ENCODE measurements at places on chromosomes 2 and 18. TPM values are rescaled to one million over a fixed set of nuclear protein-coding genes. Genes with fewer than 3 reads are reported as not detected.

- DNase-seq: peak; percentile 95
These were observed 140.0 kb downstream of the MEIS1 start for GRCh38 chr2:66574701-66575624.

GRCh38 chr2:17182399-17182798, 335.8 kb downstream of the RAD51AP2 start:
- no peak for DNase-seq

- DNase-seq: no peak
These were observed 37.4 kb downstream of the LYPD6B start for GRCh38 chr2:149075853-149076252.

GRCh38 chr2:238081561-238081960, 18.6 kb upstream of the ESPNL start:
- no peak for DNase-seq

DNA sequence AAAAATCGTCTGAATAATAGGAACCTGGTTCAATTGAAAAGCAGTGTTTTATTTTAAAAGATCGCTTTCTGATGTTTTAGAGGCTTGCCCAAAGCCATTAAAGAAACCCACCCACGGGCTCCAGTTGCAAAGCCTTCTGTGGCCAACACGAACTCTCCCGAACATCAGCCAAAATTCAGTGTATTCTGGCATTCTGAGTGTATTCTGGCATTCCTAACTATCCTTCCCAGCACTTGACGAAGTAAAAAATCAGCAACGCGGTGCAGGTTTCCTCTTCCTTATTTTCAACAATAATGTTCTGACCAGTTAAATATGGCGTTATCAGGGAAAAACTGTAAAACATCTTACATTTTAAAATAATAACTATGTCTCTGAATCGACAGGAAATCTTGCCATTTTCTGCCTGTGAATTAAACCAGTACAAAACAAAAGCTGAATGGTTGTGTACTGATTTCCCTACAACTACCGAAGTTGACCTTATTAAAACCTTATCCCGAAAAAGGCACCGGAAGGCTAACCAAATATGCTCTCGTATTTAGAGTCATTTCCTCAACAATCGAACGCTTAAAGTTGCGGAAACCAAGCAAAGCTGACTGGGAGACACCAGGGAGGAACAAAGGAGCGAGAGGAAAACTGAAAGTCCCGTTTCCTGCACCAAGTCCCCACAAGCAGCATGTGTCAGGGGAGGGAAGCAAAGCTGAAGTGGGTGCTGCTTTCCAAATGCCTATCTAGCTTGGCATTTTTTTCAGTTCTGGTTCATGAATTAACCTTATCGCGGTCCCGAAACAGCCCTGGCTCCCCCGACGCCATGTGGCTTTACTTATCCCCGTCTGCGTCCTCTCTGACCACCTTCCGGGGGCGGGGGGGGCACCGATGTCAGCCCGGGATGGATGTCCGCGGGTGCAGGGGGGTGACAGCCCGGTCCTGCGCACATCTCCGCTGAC, 44.3 kb downstream of the ZNF516 start:
- no peak for DNase-seq

The SLC14A1 gene
- total RNA-seq: 0.42 TPM

The TYW5 gene
- total RNA-seq: 3.5 TPM

The GDF7 gene
- total RNA-seq: 7.8 TPM

The CAPN14 gene
- not detected for total RNA-seq

Measured in esophagus muscularis mucosa (tissue), 4 donors.